ENCODE measurements at places on chromosomes 6 and 20.
A peak's percentile ranks its signal among the peaks of the same experiment; 100 is the strongest.

- no peak for DNase-seq
These were observed 25.1 kb upstream of the RFPL4B start for GRCh38 chr6:112321941-112322424.

- peak; percentile 90 for DNase-seq
These were observed 6.6 kb upstream of the SPO11 start for GRCh38 chr20:57323034-57323433.

- DNase-seq, result no peak
These were observed 126.3 kb downstream of the COL12A1 start for GRCh38 chr6:75079589-75079988.

- no peak for DNase-seq
These were observed 186.3 kb downstream of the AKAP7 start for GRCh38 chr6:131321589-131321988.

DNA sequence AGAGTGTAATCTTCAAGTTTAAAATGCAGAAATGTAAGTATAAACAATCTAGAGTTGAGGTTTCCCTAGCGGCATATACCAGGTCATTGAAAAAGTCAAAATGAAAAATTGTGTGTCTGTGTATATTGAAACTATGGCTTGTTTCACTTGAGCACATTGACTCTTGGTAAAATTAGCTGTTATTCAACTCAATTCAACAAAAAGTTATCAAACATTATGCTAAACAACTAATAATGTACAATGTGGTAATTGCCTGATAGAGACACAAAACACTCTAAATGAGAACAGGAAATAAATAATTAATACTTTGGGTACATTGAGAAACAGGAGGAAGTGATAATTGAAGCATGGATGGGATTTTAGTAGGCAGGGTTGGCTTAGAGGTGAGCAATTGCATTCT lies 444.8 kb downstream of the CDKAL1 start:
- DNase-seq, result no peak

Data from D341Med (cell line).